ENCODE measurements at places on chromosomes 7 and 10.

- no peak for DNase-seq
Observed at GRCh38 chr7:122702872-122703510, at the start of gene RNF148. TSS of gene RNF148 (minus strand) at chr7:122702922. CDS start at chr7:122702750, 172 bp downstream.

DNA sequence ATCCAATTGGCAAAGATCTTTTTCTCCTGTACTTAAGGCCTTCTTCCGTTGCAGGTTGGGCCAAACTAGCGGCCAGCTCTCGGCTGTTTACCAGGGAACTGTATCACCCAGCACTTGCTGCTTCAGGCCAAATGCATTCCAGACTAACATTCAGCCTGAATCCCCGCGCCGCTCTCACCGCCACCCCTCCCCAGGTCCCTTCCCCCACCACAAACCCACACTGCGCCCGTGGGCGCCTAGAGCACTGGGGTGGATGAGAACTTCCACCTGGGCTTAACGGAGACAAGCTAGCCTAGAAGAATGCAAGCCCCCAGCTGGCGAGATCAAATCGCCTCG lies 676 bp downstream of the TCAF1 start:
- DNase-seq: peak; percentile 60

- no peak for DNase-seq
Observed at GRCh38 chr7:29935111-29935510, 54.5 kb downstream of the SCRN1 start.

DNA sequence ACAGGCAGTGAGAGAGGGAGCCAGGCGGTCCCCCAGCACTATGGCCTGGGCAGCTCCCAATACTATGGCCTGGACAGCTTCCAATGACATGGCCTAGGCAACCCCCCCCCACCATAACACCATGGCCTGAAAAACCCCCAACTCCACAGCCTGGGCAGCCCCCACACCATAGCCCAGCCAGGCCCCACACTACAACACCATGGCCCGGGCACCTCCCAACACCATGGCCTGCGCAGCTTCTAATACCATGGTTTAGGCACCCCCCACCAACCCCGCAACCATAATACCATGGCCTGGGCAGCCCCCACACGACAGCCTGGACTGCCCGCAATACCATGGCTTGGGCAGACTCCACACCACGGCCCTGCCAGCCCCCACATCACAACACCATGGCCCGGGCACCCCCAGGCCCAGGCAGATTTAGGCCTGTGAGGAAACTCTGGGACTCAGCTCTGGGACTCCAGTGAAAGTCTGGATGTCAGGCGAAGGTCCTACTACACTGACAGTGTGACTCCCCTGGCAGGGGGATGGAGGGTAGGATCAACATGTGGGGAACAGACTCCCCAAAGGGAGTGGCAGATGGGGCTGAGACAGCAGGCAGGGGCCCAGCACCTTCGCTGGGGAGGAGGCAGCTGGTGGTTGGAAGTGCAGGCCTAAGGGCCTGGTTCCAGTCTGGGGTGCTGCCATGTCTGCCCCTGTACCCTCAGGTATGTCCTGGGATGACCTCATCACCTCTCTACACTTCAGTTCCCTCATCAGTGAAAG lies 8.7 kb downstream of the CPXM2 start:
- DNase-seq: no peak

GRCh38 chr7:107208024-107208521 lies 39.3 kb downstream of the HBP1 start:
- peak; percentile 15 for DNase-seq

DNA sequence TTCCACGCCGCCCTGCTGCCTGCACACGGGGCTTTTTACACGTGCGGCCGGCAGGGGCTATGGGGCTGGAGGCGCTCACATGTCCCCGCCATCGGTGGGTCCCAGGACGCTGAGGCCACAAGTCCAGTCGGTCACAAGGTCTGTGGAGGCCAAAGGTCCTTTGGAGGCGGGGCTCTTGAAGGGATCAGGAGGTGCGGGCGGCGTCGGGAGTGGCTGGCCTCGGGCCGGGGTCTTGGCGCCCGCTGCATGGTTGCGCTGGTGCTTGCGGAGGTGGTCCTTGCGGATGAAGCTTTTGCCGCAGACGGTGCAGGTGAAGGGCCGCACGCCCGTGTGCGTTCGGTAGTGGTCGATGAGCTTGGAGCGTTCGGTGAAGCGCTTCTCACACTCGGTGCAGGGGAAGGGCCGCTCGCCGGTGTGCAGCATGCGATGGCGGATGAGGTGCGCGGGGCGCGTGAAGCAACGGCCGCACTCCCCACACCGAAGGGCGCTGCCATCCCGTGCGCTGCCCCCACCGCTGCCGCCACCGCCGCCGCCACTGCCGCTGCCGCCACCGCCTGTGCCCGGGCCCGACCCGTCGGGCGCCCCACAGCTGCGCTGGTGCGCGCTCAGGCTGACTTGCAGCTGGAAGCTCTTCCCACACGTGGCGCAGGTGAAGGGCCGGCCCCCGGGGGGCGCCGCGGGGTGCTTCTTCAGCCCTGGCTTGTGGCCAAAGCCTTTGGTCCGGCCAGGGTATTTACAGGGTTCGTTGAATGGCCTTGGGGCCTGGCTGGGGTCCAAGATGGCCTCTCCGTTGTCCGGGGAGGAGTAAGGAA lies 13.7 kb upstream of the ZNF777 start:
- no peak for DNase-seq

DNA sequence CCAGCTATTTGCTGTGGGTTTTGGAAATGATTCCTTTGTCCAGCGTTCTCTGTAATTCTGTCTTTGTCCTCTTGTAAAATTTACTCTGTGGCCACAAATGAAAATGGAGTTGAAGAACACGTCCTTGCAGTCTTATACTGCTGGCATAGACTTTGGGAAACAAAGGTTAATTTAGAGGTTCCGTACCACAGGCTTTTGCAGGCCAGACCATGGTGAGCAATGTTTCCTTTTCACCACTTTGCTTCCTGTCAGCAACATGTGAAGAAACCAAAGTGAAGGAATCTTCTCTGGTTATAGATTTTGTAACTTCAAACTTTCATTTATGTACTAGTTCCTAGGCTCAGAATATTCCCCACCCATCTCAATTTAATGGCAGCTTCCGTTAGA lies 488.5 kb downstream of the MDFIC start:
- no peak for DNase-seq

DNA sequence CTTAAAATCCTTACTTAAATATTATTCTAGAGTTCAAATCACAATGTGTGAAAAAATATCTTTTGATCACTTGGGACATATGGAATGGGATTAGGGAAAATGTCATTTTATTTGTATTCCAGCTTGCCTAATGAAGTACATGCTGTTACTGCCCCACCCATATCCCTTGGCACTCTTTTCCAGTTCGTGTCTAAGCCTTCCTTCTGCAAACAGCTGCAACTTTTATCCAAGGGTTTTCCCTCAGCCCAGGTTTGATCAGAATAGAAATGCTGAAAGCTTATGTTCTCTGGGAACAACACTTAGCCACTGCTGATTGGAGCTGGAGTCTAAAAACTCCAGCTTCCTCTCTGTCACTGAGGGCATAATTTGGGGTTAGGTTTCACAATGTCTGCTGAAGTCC lies 214.1 kb upstream of the FAM3C start:
- DNase-seq: peak; percentile 38

DNA sequence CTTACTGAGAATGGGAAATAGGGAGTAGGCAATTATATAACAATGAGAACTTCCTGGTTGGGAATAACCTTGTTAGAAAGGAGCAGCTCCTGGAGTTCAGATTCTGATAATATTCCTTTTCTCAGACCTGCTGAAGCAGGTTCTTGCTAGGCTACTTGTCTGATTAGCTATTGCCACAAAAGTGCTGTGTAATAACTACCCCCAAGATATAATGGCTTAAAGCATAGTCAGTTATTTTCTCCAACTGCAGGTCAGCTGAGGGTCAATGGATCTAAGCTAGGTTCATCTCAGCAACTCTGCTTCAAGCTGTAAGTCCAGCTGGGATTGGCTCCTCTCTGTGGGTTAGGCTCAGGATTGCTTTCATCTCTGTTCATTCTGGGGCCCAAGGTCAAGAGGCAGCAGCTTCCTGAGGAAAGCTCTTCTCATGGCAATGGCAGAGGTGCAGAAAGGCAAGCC lies 9.4 kb upstream of the CNOT4 start:
- no peak for DNase-seq

GRCh38 chr10:7493996-7494395 lies 83.2 kb upstream of the SFMBT2 start:
- DNase-seq: no peak

DNA sequence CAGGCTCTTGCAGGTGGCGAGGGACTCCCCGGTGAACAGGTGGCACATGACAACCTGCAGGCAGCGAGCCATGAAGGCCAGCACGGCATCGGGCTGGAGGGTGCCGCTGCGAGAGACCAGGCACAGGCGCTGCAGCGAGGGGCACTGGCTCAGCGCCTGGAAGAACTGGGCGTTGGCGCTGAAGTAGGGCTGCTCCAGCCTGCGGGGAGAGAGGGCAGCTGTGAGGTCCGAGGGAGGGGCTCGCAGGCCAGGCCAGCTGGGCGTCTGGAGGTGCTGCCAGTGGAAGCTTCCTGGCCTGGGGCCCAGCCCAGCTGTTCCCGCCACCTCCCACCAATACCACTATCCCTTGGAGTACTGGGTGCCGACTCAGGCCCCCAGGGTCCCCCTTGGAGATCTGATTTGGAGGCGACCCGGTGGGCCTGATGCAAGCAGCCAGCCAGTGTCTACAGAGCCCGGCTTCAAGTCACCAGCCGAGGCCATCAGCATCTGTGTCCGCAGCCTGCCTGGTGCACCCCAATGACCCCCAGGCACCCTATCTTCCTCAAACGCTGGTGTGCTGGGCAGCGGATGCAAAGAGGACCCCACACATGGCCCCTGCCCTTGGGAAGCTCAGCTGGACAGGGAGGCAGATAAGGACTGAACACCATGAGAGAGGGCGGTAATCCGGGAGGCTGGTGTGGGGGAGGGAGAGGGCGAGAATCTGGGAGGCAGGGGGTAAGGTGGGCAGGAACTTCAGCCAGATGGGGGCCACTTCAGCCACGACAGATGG lies 67.8 kb upstream of the TNRC18 start:
- no peak for DNase-seq

DNA sequence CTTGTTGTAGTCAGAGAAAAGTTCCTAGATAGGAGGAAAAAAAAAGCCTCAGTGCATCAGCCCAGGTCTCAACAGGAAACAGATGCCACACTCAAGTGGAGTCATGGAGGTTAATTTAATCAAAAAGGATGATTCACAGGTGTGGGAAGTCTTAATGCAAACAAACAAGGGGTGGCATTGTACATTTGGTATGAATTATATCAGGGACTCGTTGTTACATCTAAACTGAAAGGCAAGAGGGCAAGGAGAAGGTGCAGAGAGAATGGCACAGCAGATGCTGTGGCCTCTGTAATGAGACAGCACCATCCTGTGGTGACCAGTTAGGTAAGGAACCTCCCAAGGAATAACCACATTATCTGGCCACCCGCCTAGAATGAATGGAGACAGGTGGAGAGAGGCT lies 133.7 kb downstream of the PTPRZ1 start:
- DNase-seq: no peak

GRCh38 chr7:37421861-37422500 lies 26.7 kb downstream of the ELMO1 start:
- DNase-seq: no peak

DNA sequence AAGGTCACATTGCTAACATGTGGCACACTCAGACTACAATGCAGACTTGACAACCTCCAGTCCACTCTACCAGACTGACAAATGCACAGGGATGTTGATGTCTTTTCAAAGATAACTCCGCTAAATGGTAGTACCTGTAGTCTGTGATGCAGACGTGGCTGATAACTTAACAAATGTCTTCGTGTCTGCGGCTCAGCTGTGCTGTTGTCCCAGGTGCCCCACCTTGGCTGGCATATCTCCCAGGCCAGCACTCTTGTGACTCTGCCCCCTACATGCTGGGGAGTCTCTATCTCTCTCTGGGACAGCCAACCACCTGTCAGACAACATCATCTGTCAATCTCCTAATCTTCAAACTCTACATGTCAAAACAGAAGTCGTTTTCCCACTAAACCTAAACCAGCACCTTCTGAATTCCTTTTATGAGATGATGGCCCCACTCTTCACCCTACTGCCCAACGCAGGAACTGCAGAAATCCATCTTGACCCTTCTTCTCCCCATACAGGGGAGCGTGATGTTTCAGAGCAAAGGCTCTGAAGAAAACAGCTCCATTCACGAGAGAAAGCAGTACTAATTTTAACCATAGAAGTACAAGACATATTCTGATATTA lies 156.4 kb downstream of the USP6NL start:
- DNase-seq: no peak

- no peak for DNase-seq
Observed at GRCh38 chr10:131776496-131776895, 124.3 kb upstream of the PPP2R2D start.

DNA sequence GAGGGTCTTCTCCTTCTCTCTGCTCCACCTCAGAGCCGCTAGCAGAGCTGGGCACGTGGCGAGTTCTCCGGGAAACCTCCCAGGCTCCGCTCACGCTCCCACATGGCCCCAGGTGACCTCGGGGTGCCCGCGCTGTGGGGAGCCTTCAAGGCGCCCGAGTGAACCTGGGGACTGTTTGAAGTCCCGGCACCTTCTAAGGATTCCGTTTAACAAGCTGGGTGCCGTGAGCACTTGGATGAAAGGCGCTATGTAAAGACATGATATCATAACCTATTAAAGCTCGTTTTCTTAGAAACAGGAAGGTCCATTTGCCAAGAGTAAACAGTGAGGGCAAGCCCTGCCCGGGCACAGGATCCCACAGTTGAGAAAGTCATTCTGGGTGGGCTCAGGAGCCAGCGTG lies 15.8 kb upstream of the MYL10 start:
- no peak for DNase-seq

DNA sequence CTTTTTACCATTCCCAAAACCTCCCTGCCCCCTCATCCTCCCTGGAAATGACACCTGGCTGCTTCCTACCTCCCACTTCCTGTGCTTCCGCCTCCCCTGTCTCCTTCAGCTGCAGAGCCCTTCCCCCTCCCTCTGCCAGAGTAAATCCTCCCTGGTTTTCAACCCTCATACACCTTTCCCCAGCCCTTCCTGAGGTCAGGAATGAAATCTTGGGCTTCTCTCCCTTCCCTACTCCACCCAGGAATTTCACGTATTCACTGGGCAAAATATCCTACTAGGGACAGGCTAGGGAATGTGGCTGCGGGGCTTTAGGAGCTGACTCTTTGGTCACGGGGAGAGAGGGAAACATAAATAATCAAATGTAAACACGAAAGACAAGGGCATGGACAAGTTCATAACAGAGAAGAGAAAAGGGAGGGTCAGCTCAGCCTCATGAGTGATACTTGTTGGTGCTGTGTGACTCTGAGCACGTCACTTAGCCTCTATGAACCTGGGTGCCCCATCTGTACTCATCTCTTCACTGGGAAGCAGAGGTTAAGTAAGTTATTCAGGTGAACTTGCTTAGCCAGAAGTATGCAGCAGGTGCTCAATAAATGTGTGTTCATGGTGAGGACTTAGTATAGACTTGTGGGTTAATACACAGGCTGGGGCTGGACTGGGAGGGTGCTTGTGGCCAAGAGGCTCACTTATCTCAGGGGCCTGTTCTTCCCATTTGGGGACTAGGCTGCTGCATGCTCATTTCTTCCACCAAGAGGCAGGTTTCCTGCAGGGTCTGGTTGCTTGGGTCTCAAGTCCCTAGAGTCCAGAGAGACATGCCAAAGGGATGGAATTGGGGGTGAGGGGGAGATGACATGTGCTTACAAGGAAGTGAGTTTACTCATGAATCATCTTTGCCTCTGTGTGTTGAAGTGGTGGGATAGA lies 10.0 kb upstream of the DUSP5 start:
- DNase-seq: no peak
